Stimulated activated CD4-positive, alpha-beta T cell treated with anti-CD3 and anti-CD28 coated beads, Interleukin-1b, Interleukin-23, amount 100 ng/mL, for 1 hour (primary cell): ENCODE measurements at places on chromosomes 3 and 15.

DNA sequence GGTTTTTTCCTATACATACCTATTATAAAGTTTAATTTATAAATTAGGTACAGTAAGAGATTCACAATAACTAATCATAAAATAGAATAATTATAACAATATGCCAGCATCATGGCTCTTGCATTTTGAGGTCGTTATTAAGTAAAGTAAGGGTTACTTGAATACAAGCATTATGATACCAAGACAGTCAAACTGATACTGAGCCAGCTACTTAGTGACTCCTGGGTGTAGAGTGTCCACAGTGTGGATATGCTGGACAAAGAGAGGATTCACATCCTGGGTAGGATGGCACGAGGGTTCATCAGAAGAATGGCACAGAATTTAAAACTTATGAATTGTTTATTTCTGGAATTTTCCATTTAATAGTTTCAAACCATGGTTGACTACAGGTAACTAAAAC lies 157.2 kb upstream of the IL12A start:
- no peak for DNase-seq

DNA sequence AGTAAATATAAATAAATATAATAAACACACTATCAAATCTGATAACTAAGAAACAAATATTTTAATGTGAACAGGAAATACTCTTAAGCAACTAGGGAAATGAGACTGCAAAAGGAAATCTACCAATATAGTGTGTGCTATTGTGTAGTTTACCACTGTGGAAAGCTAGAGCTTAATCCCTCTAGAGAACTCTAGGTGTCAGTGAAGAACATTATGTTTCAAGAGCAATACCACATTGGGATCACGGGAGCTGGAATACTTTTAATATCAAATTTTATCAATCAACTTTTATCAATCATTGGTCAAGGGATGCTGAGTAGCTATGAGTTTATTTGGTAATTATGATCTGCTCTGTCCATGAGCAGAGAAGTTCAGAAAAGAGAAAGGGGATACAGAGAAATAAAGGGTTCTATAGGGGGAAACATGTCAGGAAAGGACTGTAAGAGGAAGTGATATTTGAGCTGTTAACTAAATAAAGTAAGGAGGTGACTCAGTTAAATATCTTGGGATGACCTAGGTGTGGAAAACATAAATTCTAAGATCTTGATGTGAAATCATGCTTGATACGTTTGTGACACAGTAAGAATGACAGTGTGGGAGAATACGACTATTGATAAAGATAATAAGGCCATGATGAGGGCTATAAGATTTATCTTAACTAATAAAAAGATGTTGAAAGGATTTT lies 762.2 kb upstream of the ALCAM start:
- no peak for DNase-seq

DNA sequence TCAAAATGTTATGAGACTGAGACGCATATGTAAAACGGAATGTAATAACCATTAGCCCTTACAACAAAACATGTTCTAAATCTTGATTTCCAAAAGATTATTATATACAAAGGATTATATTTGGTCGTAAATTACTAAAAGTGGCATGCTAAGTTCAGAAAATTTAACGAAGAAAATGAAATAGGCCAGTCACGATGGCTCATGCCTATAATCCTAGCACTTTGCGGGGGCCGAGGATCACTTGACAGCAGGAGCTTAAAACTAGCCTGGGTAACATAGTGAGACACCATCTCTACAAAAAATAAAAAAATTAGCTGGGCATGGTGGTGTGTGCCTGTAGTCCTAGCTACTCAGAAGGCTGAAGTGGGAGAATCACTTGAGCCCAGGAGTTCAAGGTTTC lies 29.0 kb downstream of the ACAD11 start:
- DNase-seq, result no peak

- no peak for DNase-seq
These were observed at the start of gene CADPS for GRCh38 chr3:62874711-62875557. TSS of gene CADPS (minus strand) at chr3:62875416. CDS start at chr3:62875029, 387 bp downstream.

DNA sequence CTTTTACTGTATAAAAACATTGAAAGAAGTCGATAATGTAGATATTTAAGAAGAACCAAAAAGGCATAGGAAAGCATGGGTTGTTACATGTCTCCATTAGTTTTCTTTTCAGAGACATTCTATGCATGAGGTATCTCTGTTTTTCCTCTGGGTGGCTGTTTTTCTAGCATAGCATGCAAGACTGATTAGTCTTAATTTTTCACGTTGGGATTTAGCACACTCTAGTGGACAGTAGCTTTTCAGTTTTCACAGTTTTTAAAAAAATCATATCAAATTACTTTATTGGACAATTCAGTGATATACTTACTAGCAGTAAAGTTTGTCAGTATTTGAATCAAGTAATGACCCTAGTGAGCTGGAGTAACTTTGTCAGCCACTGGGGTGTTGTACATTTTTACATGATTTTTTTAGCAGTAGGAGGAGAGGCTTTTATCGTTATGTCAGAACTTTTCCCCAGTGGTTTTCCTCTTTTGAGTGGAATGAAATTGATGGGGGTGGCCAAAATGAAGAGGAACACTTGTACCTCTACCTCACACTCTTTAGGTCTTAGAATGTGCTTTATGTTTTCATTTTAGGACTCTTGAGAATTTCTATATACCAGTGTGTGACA lies 57.2 kb downstream of the SEC22A start:
- DNase-seq, result no peak

DNA sequence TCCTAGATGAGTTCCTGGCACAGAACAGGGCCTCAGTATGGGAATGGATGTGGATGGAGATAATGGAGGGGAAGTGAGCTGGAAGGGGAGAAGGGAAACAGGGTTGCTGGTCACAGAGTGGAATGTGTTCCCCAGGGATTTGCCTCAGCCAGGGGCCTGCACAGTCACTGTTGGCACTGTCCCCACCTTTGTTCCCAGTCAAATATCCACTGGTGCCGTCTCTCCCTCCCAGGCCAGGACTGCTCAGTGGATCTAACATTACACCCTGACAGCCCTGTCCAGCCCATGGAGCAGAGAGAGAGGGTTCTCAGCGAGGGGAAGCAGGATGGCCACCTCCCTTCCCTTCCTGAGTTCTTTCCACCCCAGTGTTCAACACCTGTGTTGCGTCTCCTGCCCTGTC lies 1.5 kb upstream of the PPP1R2 start:
- DNase-seq, result no peak

- DNase-seq, result no peak
These were observed 31.4 kb upstream of the GK5 start for GRCh38 chr3:142256712-142257333.

DNA sequence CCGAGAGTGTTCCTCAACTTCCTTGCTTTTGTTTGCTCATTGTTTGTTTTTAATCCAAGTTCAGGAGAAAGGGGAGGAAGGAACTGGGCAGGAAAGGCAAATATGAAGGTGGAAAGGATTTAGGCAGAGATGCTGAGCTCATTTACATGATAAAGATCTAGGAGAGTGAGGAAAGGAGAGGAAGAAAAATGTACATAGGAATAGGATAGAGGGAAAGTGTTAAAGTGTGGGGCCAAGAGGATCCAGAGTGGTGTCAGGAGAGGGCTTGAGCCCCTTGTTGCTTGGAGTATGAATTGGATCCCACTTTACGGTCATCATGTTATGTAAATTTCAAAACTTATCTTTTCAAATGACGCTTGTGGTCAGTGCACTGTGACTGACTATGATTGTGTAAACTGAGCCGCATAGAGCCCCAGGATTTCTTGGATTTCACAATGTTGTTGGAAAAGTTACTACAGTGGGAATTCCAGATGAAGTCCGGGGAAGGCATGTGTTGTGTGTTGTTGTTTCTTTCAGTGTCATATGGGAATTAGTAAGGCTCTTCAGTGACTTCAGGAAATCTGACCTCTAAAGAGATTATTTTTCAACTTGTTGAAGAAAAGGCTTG lies 15.0 kb upstream of the PLD1 start:
- DNase-seq, result no peak

DNA sequence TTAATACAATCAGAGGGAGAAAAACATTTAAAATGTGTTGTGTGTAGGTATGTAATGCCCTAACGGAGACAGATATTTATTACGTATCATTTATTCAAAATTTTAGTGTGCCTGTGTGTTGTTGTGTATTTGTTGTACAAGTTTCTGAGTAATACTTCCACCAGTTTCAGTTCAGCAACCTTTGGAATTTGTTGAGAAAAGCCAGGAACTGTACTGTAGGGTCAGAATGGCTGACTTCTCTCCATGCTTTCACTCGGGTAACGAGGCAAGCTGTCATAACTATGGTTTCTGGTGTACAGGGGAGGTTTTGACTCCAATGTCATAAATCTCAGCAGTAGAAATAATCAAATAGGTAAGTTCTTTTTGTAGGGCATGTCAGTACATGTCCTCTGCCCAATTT lies 23.8 kb upstream of the CNTN6 start:
- no peak for DNase-seq

DNA sequence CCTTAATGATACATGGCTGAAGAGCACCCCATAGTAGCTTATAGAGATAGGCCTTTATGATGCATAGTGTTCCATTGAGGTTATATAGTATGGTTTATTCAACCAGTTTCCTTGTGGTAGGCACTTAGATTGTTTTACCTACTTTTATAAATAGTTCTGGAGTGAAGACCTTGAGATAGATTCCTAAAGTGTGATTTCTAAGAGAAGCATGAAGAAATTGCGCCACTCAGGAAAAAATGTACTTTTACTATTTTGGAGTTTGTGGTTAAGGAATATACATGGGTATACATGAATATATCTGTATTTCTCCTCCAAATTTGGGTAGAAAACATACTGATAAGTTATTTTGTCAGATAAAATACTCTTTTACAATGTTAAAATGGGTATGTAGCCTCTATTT lies 70.5 kb downstream of the CHD2 start:
- no peak for DNase-seq

DNA sequence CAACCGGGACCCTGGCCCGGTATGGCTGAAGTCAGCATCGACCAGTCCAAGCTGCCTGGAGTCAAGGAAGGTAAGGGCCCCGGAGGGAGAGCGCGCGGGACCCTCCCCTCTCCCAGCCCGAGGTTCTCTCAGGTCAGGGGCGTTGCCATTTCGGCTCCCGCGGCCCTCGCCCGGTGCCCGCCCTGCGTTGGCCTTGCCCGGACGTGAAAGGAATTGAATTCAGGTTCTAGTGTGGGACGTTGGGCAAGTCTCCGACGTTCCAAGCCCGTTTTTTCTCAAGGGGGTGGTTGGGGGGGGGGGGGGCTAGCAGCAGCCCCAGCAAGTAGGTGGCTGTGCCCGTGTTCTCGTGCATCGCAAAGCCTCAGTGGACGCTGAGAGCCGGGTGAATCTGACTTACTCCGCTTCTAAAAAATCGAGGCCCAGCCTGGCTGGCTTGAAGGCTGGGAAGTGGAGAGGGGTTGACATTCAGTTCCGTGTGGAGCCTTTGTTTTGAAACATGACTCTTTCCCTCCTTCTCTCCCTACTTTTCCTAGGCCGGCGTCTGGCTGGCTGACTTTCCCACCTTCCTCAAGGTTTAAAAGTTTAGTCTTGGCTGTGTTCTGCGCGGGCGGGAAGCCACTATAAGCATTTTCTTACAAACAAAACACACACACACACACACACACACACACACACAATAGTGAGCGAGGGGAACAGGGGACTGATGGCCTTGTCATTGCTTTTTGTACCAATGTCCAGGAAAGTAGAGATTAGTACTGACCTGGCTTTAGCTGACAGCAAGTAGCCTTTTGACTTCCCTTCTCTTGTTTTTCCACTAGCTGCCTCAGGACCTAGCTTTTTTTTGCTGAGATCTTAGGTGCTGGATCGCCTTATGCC lies at the start of gene UTS2B:
UTS2B (minus strand) TSS at position 873 of the 876 bp plus-strand sequence. CDS start 48,337 bp downstream, outside the sequence.
- DNase-seq, result no peak

- DNase-seq, result no peak
These were observed 24.2 kb downstream of the STARD5 start for GRCh38 chr15:81299630-81300273.

DNA sequence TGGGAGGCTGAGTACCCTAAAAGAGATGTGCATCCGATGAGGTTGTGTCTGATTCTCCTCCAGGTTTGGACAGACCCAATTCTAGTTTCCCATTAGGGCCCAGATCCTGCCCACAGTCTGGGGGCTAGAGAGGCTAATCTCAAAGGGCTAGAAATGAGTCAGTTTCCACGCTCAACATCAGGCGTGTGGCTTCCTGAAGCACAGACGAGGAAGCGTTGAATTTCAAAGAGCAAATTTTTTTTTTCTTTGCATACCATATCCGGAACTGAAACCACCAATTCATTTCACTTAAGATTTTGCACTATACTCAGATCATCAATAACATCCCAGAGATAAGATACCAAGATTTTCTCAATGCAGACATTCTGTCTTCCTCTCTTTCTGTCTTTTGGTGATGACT lies 173.8 kb upstream of the BCL6 start:
- DNase-seq, result peak; percentile 13

GRCh38 chr3:127783642-127784160 lies 38.6 kb downstream of the MGLL start:
- no peak for DNase-seq

DNA sequence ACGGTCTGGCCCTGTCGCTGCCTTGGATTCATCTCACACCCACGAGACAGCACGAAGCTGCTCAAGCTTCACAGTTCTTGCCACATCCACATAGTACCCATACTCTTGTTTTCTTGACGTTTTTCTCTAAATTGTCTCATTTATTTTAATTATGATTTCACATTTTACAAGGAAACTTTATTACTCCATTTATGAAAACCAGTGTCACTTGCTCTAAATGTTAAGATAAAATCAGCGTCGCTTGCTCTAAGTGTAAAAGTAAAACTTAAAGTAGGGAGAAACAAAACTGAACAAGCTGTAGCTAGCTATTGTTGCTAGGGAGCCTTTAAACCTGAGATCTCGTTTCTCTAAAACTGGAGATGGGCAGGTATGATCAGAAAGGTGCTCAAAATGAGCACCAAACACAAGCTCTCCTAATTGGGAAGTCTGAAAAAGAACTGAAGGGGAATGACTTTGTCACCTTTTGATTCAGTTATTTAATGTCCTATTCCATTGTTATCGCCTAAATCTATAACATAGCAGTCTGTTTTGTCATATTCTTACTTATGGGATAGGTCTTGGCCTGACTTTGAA lies 680 bp downstream of the IFT122 start:
- DNase-seq, result no peak

GRCh38 chr3:123584284-123584987 lies 417 bp downstream of the HACD2 start:
- no peak for DNase-seq
